Frontal cortex (tissue), 4 donors: ENCODE measurements at places on chromosomes 6 and 20. TPM values are rescaled to one million over a fixed set of nuclear protein-coding genes. Genes with fewer than 3 reads are reported as not detected.

The NRSN1 gene
- total RNA-seq, result 22.0 TPM

The RSPH4A gene
- 1.6 TPM for total RNA-seq

The SOBP gene
- 42.4 TPM for total RNA-seq

The HEY2 gene
- 1.2 TPM for total RNA-seq

The MUC21 gene
- total RNA-seq, result not detected

The FERMT1 gene
- 1.2 TPM for total RNA-seq

The BACH2 gene
- total RNA-seq, result 48.9 TPM

The CTAGE9 gene
- total RNA-seq, result not detected

The HTR1E gene
- total RNA-seq, result under 0.01 TPM

- no peak for DNase-seq
Measured at GRCh38 chr20:9119776-9120175, 50.9 kb downstream of the PLCB4 start.

DNA sequence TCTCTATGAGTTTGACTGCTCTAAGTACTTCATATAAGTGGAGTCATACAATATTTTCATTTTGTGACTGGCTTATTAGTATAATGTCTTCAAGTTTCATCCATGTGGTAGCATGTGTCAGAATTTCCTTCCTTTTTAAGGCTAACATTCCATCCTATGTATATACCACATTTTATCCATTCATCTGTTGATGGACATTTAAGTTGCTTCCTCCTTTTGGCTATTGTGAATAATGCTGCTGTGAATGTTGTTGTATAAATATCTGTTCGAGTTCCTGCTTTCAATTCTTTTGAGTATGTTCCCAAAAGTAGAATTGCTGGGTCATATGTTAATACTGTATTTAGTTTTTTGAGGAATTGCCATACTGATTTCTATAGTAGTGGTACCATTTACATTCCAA, 79.5 kb downstream of the PTPRA start:
- DNase-seq, result no peak

DNA sequence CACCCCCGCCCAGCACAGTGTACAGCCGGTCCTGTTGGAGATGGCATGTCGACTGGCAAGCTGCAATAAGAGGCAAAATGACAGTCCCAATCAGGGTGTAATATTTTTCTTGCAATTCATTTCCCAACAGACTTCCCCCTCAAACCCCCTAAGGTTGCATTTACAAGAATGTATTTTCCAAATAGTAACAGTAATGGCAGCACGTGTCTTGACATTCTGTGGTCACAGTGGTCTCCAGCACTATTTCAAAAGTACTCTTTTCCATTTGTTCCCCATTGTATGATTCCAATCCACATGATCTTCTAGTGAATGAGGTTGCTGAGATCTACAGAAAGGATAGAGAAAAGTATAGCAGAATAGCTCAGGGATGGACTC, 97.8 kb upstream of the CARMIL1 start:
- DNase-seq, result no peak

DNA sequence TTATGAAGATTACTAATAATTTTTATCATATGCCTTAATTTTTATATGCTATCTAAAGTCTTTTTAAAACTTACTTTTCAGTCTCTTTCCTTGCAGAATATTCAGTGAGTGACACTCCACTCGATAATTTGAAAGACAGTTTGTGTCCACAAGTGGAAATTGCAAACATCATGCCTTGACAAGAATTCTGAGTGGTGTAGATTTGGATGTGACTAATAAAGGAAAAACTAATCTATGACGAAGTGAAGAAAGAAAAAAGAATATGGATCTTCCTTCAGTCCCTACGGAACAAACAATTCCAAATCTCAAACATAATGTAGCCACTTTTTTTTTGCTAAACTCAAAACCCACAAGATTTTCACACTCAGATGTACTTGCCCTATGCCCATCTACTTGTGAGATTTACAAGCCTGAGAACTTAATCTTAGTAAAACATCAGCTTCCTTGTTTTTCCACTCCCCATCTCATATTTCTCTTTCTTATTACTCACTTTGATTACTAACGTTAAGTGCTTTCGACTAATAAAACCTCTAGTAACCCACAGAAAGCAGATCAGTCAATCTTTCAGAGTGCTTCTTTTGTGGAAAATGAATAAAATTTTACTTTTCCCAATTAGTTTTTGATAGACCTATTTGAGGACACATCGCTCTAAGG, 1155.8 kb downstream of the GRIK2 start:
- no peak for DNase-seq

DNA sequence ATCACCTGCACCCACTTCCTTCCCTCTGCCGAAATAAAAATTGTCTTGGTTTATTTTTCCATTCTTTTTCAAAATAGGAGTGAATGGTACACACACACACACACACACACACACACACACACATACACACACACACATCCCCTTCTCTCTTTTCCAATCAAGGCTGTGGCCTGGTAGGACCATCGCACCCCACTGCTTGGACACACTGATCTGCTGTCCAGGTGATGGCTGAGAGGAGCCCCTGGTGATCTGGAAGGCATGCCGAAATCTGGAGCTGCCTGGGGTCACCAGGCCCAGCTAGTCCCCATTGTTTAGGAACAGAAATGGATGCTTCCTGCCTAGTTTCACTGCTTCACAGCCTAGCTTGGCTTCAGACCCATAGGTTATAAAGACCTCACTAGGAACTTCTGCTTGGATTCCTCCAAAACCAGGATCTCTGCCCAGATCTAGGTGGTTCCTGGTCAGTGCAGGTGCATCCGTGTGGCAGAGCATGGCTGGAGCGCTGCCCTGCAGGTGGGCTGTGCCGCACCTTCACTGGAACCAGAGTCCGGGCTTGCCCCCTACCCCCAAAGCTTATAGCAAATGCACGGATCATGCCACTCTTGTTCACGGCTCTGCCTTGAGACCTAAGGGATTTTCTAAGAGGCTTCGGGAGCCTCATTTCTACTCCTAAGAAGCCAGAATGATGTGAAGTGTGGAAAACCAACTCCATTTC, 42.9 kb upstream of the DACT2 start:
- DNase-seq, result no peak

- DNase-seq, result no peak
Measured at GRCh38 chr6:4957521-4958231, 46.2 kb downstream of the RPP40 start.

DNA sequence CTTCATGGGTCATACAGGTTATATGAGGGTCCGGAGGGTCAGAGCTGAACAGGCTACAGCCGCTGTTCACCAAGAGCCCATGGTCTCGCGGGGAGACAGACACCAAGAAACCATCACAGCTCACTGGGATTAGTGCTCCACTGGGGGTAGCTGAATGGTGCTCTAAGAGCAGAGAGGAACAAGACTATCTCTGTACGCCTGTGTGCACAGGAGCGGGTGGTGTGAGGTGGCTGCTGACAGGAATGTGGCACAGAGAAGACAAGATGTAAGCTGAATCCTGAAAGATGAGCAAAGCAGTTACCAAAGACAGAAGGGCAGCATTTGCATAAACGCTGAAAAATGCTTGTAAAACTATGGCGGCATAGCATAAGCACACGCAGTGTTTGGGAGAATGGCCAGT, 139.1 kb downstream of the GMPR start:
- no peak for DNase-seq

DNA sequence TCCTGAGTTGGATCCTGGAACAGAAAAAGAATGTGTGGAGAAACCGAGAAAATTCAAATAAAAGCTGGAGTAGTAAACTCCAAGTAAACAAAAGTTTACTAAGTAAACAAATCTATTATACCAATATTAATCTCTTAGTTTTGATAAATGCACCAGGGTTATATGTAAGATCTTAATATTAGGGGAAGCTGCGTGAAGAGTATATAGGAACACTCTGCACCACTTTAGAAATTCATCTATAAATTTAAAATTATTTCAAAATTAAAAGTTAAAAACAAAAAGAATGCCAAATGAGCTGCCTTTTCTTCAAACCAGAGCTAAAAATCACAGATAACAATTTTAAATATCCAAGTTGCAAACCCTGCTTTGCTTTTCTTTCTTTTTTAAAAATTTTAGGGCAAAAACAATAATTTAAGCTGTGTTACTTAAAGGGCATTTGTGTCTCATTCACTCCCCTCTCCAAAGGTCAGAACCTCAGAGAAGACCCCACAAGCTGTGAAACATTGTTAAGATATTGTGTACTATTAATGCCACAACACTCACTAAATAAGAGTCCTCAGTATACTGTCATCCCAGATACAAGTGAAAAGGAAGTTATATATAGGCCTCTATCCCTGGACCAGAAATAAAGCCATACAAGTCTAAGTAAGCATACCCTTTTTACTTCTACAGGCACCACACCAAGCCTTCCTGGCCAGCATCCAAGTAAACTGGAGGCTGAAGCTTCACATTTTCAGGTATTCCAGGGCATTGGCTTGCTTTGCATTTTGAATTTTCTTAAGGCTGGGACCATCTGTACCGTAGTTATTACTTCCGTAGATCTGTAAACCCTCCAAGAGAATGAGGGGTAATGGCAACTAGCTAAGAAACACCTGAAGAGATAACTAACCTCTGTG, 7.0 kb downstream of the DNAAF9 start:
- DNase-seq, result peak; percentile 17

DNA sequence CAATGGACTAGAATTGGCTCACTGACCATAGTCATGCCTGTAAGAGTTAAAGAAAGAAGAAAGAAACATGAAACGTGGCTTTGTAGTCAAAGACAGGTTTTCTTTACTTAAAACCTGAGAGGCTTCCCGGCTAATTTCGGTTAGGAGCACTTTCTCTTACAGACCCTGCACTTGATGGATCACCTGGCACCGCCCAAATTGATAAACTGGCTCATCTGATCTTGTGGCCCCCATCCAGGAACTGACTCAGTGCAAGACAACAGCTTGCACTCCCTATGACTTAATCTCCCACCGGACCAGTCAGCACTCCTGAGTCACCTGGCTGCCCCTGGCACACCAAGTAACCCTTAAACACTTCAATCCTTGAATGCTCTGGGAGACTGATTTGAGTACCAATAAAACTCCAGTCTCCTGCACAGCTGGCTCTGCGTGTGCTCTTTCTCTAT, 12.3 kb downstream of the TMEM14B start:
- DNase-seq, result no peak

DNA sequence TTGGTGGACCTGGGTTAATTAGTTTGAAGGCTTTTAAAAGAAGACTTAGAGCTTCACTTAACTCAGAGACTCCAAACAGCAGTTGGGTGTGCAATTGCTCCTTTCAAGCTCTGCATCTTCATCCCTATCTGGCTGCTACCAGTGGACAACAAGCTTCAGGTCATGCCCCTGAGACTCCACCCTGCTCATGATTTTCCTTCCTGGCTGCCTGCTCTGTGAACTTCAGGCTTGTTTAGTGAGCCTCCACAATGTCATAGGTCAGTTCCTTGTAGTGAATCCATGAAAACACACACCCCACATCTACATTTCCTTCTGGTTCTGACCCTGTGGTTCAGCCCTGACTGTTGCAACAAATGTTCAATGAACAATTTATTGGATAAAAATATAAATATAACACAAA, 61.1 kb upstream of the MARCKS start:
- no peak for DNase-seq

GRCh38 chr6:89443658-89444057, 10.7 kb downstream of the ANKRD6 start:
- no peak for DNase-seq

- no peak for DNase-seq
Measured at GRCh38 chr20:10595985-10596384, 77.8 kb downstream of the JAG1 start.

DNA sequence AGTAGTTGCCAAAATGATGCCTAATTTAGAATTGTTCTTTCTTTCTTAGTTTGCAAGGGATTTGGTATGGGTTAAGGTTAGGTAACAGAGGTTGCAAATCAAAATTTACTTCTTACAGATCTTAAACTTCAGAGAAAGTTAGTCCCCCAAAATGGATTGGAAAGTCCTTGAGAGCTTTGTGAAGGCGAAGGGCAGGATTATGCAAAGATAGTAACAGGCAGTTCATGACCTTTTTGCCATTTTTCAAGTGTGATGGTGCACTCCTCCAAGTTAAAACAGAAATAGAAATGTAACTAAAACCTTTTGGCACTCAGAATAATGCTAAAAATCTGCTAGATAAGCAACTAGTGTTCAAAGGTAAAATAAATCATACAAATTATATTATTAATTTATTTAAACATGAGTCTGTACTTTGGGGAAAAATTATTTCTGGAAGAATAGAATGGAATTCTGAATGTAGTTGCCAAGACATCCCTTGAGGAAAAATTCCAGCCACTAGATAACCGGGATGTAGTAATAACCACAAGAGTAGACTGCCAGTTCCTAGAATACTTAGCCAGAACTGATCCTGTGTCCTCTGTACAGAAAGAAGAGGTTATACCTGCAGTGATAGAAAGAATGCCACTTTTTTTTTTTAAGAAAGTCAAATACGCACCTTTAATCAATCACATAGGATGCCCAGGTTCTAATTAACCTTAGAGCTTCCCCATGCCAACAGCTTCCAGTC, 31.8 kb upstream of the DAAM2 start:
- DNase-seq, result no peak

GRCh38 chr6:32415521-32416019, 8.6 kb upstream of the BTNL2 start:
- peak; percentile 43 for DNase-seq

DNA sequence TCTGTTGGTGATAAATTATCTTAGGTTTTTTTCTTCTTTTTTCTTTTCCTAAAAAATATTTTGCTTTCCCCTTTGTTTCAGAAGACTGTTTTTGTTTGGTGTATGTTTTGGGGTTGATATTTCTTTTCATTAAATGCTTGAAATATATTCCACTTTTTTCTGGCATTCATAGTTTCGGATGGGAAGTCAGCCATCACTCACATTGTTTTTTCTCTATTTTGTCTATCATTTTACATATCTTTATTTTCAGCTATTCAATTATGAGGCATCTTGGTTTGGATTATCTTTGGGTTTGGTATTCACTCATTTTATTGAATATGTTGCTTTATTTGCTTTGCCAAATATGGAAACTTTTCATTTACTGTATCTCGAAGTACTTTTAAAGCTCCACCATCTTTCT, 600.5 kb upstream of the EYS start:
- no peak for DNase-seq

DNA sequence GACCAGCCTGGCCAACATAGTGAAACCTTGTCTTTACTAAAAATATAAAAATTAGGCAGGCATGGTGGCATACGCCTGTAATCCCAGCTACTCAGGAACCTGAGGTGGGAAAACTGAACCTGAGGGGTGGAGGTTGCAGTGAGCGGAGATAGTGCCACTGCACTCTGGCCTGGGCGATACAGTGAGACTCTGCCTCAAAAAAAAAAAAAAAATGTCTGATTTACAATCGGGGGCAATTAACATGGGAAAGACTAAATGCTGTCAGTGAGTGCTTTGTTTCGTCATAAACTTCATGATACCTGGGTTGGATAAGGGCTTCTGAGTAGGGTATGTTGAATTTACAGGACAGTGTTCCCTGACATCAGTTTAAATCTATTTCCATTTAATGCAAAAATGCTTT, 8.0 kb upstream of the SH3BGRL2 start:
- DNase-seq, result no peak
